SK-N-SH (cell line): ENCODE measurements at places on chromosomes 5 and 9.

GRCh38 chr5:40503439-40503838, 176.3 kb upstream of the PTGER4 start:
- DNase-seq: no peak

DNA sequence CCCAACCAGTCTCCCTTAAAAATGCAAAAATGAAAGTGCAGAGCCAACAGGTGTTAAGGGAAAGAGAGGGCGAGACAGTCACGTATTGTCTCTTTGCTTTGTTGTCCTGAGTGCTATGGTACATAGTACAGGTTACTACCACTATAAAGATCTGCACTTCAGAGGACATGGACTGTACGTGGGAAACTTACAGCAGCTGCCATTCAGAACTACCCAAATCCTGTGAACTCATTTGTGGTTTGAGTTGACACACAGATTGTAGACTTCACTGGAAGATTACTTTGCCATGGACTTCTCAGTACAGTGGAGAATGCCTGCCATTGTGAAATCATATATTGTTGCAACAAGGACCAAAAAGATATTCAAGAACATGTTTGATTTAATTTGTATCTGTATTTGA, 34.8 kb downstream of the FBXO38 start:
- no peak for DNase-seq

GRCh38 chr9:87062746-87063145, 115.4 kb upstream of the GAS1 start:
- no peak for DNase-seq

DNA sequence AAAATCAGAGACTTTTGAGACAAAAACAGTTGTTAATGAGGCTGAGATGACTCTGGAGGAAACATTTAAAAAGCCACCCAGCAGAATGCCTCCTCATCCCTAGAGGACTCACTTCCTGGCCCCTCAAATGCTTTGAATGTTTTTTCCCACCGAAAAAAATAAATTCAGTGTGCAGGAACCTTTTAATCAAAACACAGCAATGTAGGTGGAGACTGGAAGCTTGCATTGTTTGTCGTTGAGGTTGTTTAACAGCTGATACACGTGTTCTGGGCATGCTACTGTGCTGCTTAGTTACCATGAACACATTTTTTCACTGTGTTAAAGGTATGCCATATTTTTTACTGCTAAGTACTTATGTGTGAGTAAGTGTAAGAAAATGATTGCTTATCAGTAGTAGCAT, 65.7 kb upstream of the ADCY2 start:
- DNase-seq: no peak

- no peak for DNase-seq
Observed at GRCh38 chr9:79574136-79574535, 2.4 kb downstream of the TLE4 start.

- no peak for DNase-seq
Observed at GRCh38 chr5:57539281-57539701, 56.7 kb upstream of the ACTBL2 start.

- DNase-seq: no peak
Observed at GRCh38 chr9:12318732-12319685, 374.2 kb upstream of the TYRP1 start.

DNA sequence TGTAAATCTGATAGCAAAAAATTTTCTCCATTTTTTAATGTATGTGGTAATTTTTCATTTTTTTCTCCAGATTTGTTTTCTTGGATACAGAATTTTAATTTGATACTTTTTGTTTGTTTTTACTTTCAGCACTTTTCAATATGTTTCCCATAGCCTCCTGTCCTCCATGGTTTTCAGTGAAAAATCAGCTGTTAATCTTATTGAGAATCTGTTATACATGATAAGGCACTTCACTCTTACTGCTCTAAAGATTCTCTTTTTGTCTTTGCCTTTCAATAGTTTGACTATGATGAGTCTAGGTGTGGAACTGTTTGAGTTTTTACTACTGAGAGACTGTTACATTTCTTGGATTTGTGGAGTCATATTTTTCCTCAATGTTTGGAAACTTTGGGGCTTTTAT, 455.7 kb upstream of the NUDT12 start:
- DNase-seq: no peak

DNA sequence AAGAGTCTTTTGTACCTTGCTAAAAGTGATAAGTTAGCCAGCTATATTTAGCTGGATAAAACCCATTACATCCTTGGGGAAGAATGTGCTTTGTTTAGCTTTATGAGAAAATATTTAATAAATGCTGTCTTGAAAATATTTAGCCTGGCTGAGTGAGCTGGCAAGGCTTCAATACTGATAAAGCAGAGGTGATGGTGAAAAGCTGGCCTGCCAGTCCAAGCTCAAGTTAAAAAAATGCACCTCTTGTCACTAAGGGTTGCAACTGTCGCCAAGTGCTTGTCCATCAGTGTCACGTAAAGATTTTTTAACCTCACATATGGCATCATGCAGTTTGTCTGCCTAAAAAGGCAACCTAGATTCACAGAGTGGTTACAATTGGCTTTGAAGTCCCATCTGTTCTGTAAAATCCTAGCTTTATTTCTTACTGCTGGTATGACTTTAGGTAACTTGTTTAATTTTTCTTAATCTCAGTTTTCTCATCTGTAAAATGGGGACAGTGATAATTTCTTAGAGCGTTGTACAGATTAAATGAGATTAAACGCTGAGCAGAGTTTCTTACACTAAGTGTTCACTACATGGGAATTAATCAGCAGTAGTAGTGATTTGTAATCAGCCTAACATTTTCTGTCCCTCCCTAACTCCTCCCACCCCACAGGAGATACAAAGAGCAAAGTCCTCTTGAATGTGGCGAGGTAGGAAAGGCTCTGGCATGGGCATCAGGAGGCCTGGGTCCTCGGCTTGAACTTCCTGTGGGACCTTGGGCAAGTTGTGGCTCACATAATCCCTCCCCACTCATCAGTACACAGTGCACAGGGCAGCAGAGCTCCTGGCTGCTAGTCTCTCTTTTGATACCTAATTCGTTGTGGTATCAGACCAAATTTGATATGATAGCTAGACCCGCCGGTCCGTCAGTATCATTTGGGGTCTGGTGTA, 48.7 kb downstream of the PIK3R1 start:
- DNase-seq: no peak

GRCh38 chr9:36632892-36633291, 60.2 kb downstream of the MELK start:
- peak; percentile 47 for DNase-seq

GRCh38 chr5:142568283-142568995, 117.5 kb downstream of the FGF1 start:
- DNase-seq: no peak

GRCh38 chr9:116271991-116272390, 118.4 kb downstream of the PAPPA start:
- DNase-seq: no peak

DNA sequence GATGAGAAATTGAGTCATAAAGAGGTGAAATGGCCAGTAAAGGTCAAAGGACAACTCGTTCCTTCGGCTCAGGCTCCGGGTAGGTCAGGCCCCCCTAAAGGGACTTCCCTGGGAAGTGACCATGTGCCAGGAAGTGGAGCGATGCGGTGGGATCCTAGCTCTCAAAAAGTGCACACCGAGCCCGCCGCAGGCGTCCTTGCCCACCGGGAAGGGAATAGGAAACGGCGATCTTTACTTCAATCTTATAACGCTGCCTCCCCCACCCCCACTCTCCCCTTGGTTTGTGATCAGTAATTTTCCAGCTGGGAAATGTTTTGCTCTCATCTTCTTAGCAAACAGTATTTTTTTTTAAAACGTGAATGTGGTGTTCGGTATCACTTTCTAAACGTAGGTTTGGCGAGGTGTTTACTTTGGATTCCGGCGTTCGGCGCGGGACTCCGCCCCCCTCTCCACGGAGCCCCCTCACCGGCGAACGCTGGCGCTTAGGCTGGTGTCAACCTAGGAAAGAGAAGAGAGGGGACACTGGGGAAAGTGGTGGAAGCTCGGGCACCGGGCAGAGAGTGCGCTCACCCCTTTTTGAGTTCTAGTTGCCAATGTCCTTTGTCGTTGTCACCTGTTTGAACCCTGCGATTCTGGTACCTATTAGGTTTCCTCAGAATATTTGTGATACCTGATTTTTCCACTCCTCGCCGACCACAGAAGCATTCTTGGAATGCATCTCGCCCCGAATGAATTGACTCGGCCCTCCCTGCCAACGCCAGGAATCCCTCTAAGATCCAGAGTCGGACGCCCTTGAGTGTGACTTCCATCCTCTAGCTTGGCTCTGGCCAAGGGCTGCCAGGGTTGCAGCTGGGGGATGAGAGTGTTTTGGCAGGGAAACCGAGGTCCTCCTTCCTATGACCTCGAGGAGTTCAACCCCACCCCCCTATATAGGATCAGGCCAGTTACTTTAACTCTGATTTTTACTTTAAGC, 1.8 kb upstream of the KLF4 start:
- no peak for DNase-seq

GRCh38 chr9:77960356-77961153, 71.1 kb downstream of the GNAQ start:
- no peak for DNase-seq

DNA sequence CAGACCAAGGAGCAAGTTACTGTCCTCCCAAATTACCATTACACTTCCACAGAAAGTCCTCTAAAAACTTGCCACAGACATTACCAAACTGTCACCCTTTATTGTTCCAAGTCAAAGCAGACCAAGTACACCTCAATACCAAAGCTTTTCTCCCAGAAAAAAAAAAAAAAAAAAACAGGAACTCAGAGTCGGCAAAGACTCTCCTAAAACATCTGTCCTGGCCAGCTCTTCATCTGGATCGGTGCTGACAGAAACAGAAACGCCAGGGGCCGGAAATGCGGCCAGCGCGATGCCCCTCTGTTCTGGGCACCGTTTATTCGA, 718 bp downstream of the DEPDC1B start:
- DNase-seq: peak; percentile 11

- DNase-seq: no peak
Observed at GRCh38 chr5:118722122-118723020, 266.0 kb downstream of the DTWD2 start.

GRCh38 chr5:147483188-147483790, 26.6 kb downstream of the DPYSL3 start:
- no peak for DNase-seq

DNA sequence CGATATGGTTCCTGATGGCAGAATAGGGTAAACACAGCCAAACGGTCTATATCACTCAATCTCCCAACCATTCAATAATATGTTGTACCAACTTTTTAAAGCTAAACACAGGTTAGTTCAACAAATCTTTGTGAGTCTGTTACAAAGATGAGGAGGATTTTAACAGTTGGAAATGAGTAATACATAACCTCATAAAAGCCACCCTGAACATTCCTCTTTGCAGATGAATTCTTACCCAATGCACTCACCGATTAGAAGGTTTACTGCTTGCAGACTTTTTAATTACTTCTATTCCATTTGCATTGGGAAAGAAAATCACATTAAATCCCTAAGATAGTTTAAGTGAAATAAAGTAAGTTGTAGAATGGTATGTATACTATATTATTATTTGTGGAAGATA, 23.3 kb upstream of the TRMT10B start:
- no peak for DNase-seq

DNA sequence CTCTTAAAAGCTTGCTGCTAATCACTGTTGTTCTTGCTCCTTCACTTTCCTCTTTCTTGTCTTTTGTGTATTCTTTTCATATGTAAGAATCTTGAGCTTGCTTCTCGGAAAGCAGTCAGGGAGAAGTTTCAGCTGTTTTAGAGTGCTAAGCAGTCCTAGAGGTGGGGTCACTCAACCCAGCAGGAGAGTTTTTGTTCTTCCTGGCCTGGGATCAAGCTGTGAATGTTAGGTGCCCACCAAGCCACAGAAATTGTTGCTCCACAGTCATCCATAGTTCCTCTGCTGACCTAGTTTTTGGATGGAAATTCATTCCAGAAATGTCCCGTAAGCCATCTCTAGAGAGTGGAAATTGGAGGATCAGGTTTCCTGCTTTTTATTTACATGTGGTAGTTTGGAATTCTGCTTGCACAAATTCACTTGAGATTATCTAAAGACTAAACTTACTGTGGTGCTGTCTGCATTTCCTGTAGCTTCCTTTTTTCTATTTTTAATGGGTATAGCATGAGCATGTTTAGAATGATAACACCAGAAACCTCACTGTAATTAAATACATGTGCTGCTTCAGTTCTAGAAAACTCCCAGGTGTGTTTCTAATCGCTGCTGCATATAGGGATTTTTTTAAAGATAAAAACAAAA, 108.7 kb downstream of the MAST4 start:
- no peak for DNase-seq

- no peak for DNase-seq
Observed at GRCh38 chr9:116632990-116633838, 53.9 kb upstream of the TRIM32 start.

- no peak for DNase-seq
Observed at GRCh38 chr5:61884252-61884855, 421.7 kb upstream of the KIF2A start.

DNA sequence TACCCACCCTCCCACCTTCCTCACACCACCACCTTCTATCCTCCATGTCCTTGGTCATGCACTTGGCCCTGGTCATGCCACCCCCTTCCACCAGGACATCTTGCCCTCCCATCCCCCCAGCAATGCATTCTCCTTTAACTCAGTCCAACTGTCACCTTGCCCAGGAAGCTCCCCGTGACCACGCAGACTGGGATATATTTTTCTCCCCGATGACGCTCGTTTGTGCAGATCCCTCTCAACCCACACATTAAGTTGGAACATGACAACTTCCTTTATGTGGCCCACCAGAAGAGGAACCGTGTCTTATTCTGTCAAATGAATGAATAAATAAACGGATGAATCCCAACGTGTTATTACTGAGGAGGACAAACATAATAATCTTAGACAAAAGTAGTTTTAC, 82.8 kb upstream of the TAS2R1 start:
- DNase-seq: no peak

DNA sequence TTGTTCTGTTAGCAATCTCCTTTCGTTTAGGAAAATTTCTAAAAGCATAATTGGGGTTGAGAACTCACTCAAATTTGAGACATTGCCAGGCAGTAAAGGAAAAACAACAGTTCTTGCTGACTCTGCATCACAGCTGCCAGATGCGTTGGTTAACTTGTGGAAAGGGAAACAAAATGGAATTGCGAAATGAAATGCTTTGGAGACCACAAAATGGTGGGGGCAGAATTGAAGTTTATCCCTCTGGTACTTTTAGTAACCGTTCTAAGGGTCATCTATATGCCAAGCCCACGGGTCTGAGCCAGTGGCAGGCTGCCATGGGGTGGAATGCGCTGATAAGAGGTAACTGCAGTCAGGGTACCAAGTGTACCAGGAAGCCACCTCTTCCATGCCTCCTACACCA, 28.6 kb upstream of the SELENOP start:
- DNase-seq: no peak

DNA sequence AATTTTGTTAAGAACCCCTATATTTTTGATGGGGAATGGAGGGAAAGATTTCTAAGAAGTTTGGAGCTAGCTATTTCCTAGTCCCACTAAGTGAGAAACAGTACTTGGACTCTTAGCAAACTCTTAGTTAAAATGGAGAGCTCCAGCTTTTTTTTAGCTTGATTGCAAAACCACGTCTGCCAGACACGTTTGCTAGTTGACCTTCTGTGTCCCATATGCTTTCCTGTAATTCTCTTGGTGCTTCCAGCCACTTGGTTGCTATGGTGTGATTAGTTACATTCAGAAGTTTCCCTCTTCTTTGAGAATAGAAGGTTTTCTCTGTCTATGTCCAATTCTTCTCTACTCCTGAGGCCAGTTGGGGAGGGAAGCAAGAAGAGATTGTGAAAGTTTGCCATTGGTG, 417.0 kb upstream of the TLE4 start:
- DNase-seq: no peak
